ENCODE measurements at places on chromosomes 11 and 22. TPM values are rescaled to one million over a fixed set of nuclear protein-coding genes. Genes with fewer than 3 reads are reported as not detected.

The MUC6 gene
- 101 TPM for total RNA-seq

The LIF gene
- 0.52 TPM for total RNA-seq

The FERMT3 gene
- total RNA-seq: 9.1 TPM

The CELSR1 gene
- 3.6 TPM for total RNA-seq

DNA sequence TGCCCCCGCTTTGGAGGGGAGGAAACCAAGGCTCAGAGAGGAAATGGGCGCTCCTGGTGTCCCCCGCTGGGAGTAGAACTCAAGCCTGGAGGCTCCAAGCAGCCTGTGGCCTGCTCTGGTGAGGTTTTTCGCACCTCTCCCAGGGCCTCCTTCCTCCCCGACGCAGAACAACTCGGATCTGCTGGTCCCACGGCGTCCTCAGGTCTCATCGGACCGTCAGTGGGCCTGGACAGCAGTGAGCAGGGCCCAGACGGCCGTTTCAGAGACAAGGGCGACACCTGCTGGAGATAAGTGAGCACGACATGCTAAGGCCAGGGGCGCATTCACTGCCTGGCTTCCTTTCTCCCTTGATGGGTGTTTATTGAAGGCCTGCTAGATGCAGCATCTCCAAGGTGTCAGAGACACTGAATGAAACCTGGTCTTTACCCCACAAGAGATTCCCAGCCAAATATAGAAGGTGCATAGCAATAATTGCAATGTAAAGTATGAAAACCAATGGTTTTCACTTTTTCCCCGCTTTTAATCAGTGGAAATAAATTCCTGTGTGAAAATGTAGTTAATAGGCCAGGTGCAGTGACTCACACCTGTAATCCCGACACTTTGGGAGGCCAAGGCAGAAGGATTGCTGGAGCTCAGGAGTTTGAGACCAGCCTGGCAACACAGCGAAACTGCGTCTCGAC, 26.9 kb upstream of the CD82 start:
- H3K27ac ChIP-seq: no peak overlapping the region
- no peaks in the 10 kb centered on the region for H3K27me3 ChIP-seq
- DNase-seq: peak; percentile 80
- no peaks in the 10 kb centered on the region for H3K36me3 ChIP-seq
- H3K4me1 ChIP-seq: no peaks in the 10 kb centered on the region
- no peak overlapping the region for H3K4me3 ChIP-seq

DNA sequence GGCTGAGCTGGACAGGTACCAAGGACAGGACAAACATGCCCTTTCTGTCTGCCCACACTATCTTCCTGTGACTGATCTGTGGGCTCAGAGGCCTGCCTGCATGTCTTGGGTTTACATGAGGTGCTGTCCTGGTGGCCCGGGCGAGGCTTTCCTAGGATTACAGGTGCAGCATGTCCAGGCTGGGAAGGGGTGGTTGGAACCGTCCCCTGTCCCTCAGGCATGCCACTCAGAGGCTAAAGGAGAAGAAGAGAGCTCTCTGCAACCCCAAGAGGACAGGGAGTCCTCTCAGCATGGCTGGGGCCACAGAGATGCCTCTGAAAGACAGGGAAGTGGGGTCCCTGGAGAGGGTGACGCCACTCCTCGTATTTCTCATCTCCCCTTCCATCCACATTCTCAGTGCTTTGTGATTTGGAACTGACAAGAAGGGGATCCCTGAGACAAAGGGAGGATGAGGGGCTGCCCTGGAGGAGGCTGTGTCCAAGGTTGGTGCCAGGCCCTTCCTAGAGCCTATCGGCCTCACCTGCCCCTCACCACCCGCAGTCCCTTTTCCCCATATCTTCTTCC, 64.6 kb upstream of the LMO1 start:
- no peaks in the 10 kb centered on the region for H3K36me3 ChIP-seq
- DNase-seq: no peak
- peaks cover 6% of the 10 kb centered on the region for H3K4me1 ChIP-seq
- H3K4me3 ChIP-seq: no peak overlapping the region
- no peak overlapping the region for H3K27ac ChIP-seq
- no peaks in the 10 kb centered on the region for H3K27me3 ChIP-seq

- H3K27ac ChIP-seq: no peak overlapping the region
- no peaks in the 10 kb centered on the region for H3K36me3 ChIP-seq
- H3K27me3 ChIP-seq: no peaks in the 10 kb centered on the region
- no peak overlapping the region for H3K4me3 ChIP-seq
- peaks cover 12% of the 10 kb centered on the region for H3K4me1 ChIP-seq
These were observed 4.6 kb upstream of the TMEM126A start for GRCh38 chr11:85643191-85643614.

- peak; percentile 59 for DNase-seq
- no peak overlapping the region for H3K4me3 ChIP-seq
- peaks cover 8% of the 10 kb centered on the region for H3K4me1 ChIP-seq
These were observed 103.9 kb downstream of the GGTLC2 start for GRCh38 chr22:22748297-22748743.

All from body of pancreas (tissue), 4 donors.